AG04450 (cell line): ENCODE measurements at places on chromosomes 16 and 17. TPM values are rescaled to one million over a fixed set of nuclear protein-coding genes. Genes with fewer than 3 reads are reported as not detected.

Gene SPATA33
- polyA plus RNA-seq: 2.3 and 2.4 TPM in 2 replicates

DNA sequence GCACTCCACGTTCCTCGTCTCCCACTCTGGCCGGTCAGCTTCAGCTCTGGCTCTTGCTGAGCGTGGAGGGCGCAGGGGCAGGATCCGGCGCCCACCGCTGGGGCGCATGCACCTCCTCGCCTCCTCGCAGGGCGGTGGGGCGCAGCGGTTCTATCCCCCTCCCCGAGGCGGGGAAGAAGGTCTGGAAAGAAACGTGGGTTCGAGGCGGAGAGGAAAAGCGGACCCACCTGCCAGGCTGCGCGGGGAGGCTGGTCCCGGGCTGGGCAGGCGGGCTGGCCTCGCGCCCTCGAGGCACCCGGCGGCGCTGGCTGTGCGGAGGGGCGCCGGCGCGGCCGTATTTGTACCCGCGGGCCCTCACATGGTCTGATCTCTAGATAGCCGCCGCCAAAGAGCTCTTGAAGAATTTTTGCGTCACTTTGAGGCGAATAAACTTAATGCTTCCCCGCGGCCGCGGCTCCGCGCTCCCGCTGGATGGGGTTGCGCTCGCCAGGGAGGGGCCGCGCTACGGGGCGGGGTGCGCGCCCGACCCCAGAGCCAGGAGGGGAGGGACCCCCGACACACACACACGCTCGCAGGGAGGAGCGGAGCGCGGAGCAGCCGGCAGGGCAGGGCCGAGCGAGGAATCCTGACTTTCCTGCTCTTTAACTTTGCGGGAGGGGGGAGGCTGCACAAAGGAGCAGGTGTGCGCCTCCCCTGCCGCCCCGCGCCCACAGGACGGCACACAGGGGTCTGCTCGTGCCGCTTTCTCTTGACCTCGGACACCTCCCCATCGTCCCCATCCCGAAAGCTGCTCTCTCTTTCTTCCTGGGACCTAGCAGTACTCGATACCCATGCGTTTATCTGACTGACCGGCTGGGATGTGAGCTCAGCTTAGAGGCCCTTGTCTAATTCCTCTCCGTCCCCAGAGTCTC, at the start of gene SLC6A4:
SLC6A4 (minus strand) TSS at position 312 of the 911 bp plus-strand sequence. CDS start 13,739 bp downstream, outside the sequence.
- no peak for DNase-seq

DNA sequence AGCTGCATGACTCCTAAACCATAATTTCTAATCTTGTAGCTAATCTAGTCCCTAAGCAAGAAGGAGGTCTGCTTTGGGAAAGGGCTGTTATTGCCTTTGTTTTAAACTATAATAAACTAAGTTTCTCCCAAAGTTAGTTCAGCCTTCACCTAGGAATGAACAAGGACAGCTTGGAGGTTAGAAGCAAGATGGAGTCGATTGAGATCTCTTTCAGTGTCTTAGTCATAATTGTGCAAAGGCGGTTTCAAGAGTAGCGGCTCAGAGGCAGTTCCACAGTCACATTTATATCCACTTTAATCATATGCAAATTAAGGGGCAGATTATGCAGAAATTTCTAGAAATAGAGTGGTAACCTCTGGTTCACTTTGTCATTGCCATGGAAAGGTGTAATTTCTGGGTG, 17.4 kb downstream of the DRC7 start:
- DNase-seq: no peak

Gene NECAB2
- 0.20 and 0.24 TPM in 2 replicates for polyA plus RNA-seq

- no peak for DNase-seq
Observed at GRCh38 chr17:50790618-50791017, 23.3 kb upstream of the ANKRD40CL start.

- DNase-seq: no peak
Observed at GRCh38 chr16:68345351-68345810, 34.6 kb downstream of the PRMT7 start.

DNA sequence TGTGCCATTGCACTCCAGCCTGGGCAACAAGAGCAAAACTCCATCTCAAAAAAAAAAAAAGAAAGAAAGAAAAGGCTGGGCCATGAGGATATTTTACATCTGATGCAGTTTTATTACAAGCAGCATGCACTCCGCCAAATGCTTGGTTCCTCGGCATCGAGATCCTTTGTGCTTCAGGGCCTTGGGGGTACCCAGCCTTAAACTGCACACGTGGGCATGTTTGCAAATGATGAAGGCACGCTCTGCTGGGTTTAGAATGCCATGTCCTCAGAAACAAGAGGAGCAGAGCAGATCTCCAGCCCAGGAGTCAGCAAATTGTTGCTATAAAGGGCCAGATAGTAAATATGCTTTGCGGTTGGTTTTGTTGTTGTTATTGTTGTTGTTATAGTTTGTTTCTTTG, 153.2 kb downstream of the KATNIP start:
- no peak for DNase-seq

Gene MAP2K3
- polyA plus RNA-seq: 13.7 and 24.0 TPM in 2 replicates
